ENCODE measurements at places on chromosomes 16 and 17.

DNA sequence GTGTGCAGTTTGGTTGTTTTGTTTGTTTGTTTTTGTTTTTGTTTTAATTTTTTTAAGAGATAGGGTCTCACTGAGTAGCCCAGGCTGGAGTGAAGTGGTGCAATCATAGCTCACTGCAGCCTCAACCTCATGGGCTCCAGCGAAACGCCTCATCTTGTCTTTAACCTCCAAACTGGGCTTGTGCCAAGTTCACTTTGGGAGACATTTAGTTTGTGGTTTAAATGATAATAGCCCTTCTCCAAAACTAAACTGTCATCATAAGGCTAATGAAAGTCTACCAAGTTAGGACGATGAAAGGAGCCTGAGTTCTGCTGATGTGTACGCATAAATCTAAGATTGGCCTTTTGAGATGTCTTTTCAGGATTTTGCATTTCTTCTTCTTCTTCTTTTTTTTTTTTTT, 6.5 kb upstream of the CARD14 start:
- no peak for DNase-seq

- no peak for DNase-seq
Measured at GRCh38 chr17:69480245-69480644, 65.7 kb downstream of the MAP2K6 start.

GRCh38 chr16:79595231-79595641, 5.3 kb downstream of the MAF start:
- DNase-seq, result no peak

DNA sequence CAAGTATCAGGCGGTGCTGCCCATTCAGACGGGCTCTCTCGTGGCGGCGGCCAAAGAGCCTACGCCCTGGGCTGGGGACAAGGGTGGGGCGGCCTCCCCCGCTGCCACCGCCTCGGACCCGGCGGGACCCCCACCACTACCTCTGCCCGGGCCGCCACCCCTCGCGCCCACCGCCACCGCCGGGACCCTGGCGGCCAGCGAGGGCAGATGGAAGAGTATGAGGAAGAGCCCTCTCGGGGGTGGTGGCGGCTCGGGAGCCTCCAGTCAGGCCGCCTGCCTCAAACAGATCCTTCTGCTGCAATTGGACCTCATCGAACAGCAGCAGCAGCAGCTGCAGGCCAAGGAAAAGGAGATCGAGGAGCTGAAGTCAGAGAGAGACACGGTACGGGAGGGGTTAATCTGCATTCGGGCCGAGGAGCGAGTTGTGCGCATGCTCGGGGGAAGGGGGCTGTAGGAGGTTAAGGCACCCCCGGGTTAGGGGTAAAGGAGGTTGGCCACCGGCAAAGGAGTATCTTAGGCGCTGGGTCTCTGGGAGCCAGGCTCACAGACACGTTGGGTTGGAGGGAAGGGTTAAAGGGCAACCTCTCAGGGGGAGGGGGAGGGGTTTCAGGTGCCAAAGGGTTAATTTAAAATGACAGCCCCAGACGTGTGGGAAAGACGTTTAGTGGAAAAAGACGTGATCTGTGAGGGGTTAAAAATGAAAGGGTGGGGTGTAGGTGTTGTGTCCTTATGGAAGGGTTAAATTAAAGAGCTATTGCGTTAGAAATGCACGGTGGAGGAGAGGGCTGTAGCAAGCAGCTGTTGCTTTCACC, 1.4 kb downstream of the MSL1 start:
- DNase-seq, result no peak

- peak; percentile 84 for DNase-seq
Measured at GRCh38 chr16:75263291-75263962, 12.0 kb upstream of the BCAR1 start.

DNA sequence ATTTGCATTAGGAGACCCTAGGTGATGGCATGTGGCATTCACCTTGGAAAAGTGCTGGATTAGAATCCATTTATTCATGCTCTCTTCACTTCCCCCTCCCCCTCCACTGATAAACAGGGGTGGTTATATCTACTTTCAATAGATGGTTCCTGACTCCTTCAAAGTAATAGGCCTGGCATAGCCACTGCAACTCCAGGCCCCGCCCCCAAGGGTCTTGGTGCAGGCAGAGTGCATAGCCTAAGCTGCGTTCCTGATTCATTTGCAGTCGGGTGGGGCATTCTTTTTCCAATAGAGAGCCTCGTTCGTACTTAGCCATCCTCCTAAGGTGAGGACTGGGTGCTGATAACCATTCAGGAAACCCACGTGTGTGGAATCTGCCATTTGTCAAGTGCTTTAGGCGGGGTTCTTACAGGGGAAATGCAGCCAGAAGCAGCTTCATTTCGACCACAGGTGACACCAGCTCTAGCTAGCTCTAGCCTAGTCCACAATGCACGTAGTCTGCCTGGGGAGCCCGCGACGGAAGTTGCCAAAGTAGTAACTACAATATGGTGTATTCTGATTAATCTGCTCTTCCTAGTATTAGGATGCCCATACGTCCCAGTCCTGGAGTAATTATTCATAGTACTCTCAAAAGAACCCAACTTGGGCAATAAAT, 11.1 kb downstream of the UBE2O start:
- DNase-seq, result no peak

DNA sequence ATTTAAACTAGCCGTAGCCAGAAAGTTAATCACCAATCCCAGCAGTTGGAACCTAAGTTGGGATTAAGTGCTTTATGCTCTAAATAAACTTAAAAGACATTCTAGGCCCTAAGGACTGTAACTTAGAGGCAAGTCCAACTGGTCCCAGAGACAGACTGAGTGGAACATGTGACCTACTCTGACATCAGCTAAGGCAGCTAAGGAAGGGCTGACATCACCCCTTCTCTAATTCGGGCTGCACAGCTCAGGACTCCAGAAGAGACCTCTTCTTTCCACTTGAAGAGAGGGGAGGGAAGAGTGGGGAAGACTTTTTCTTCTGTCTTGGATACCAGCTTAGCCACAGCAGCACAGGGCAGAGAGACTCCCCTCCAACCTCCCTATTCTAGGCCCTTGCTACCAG, 565.2 kb downstream of the CDH8 start:
- DNase-seq, result no peak

DNA sequence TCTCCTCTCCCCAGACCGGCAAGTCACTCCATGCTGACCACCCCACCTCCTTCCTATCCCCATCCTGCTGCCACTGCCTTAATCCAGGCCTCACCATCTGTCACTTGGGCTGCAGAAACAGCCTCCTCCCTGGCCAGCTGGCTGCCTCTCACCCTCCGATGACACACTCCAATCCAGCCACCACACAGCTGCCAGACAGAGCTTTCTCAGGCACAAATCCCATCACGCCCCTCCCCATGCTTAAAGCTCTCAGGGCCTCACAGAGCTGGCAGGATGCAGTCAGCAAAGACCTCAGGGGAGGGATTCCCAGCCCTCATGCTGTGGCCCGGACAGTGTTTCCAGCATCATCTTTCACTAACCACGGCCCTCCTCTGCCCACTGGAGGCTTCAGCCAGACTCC, 13.7 kb downstream of the CAMKK1 start:
- no peak for DNase-seq

- DNase-seq, result no peak
Measured at GRCh38 chr17:864315-864714, 82.2 kb downstream of the MRM3 start.

DNA sequence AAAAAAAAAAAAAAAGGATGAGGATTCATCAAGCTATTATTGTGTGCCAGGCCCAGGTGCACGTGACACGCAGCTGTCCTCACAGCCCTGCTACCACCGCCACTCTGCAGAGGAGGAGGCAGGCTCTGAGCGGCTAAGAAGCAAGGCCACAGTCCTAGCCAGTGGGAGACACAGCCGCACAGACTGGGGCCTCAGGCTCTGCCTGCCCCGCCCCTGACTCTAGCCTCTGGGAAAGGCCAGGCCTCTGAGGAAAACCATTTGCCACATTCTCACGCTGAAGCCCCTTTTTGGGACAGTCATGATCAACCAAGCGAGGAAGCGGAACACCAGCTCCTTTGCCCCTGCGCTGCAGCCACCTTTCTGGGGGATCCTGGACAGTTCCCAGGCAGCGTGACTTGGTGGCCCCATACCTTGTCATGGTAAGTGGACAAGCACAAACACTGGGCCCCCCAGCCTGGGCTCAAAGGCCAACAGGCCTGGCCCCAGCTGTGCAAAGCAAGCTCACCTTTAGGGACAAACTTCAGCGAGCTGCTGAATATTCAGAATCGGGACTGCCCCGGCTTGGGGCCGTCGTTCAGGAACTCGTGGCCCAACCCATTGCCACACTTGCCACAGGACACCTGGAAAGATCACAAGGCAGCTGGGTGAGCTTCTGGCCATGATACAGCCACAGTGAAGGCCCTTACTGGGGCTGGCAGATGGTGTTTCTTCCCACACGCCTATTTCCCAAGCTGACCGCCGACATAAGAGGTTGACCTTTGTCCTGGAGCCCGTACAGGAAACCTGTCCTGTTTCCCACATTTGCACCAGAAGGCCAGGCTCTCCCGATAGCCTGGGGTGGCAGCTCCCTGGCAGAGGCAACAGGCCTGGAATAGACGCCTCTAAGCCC, 2.5 kb downstream of the MSRB1 start:
- no peak for DNase-seq

- no peak for DNase-seq
Measured at GRCh38 chr17:66397486-66397885, 95.1 kb downstream of the PRKCA start.

DNA sequence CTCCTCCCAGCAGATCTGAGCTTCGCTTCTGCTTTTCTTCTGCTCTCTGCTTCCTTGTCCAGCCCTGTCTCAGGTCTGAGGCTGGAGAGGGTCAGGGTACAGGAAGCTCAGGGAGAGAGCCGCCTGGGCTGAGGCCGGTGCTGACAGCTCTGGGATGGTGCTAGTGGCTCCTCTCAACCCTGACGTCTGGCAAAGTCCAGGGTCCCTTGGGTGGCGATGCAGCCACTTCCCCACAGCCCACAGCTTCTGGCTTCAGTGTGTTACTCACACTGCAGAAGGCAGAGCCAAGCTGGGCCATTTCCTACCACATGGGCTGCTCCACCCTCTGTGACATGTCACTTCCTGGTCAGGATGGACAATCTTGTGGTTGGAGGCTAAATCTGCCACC, at the start of gene CD300C:
Gene CD300C (minus strand): TSS at position 273 of the 388 bp plus-strand sequence. CDS start 333 bp downstream, outside the sequence.
- DNase-seq, result peak; percentile 35

GRCh38 chr17:66417300-66417719, 114.9 kb downstream of the PRKCA start:
- no peak for DNase-seq

- DNase-seq, result no peak
Measured at GRCh38 chr16:74249254-74249653, 47.4 kb upstream of the PSMD7 start.

DNA sequence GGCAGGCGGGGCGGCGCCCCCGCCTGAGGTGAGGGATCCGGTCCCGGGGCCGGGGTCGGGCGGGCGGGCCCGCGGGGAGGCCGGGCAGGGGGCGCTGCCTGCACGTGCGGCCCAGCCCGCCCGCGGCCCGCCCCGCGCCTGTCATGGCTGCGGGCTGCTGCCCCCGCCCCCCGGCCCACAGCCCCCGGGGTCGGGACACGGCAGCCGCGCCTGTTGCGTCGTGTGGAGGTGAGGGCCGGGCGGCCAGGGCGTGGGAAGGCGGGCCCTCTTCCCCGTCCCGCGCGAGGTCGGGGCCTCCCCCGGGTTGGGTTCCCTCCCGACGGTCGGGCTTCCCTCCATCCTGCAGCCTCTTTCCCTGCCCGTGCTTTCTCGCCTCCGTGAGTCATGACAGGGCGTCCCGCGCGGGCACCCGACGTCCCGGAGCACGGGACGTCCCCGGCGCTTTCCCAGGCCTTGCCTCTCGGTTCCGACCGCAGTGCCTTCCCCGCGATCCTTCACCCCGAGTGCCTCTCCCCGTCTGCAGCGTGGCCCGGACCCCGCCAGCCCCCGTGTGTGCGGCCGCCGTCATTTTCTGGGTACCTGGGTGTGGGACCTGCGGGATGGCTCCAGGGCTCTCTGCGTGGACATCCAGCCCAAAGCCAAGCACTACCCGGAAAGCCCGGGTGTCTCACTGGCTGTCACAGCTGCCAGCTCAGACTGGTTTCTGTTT, 76.7 kb downstream of the CHD9 start:
- DNase-seq, result peak; percentile 65

GRCh38 chr17:3553419-3554401, 3.9 kb downstream of the TRPV3 start:
- DNase-seq, result no peak

GRCh38 chr17:82565551-82565950, 46.0 kb downstream of the FOXK2 start:
- DNase-seq, result no peak

- DNase-seq, result no peak
Measured at GRCh38 chr17:65204001-65204400, 66.8 kb downstream of the RGS9 start.

GRCh38 chr16:83948914-83949723, 3.9 kb upstream of the OSGIN1 start:
- no peak for DNase-seq

GRCh38 chr17:65385726-65386125, 175.7 kb downstream of the AXIN2 start:
- no peak for DNase-seq

GRCh38 chr17:72122765-72123529, 2.1 kb downstream of the SOX9 start:
- DNase-seq, result no peak

GRCh38 chr16:11964761-11965551, at the start of gene TNFRSF17:
Gene TNFRSF17, plus strand, starts transcription at chr16:11965210. Its CDS starts 115 bp downstream, at chr16:11965325.
- no peak for DNase-seq

DNA sequence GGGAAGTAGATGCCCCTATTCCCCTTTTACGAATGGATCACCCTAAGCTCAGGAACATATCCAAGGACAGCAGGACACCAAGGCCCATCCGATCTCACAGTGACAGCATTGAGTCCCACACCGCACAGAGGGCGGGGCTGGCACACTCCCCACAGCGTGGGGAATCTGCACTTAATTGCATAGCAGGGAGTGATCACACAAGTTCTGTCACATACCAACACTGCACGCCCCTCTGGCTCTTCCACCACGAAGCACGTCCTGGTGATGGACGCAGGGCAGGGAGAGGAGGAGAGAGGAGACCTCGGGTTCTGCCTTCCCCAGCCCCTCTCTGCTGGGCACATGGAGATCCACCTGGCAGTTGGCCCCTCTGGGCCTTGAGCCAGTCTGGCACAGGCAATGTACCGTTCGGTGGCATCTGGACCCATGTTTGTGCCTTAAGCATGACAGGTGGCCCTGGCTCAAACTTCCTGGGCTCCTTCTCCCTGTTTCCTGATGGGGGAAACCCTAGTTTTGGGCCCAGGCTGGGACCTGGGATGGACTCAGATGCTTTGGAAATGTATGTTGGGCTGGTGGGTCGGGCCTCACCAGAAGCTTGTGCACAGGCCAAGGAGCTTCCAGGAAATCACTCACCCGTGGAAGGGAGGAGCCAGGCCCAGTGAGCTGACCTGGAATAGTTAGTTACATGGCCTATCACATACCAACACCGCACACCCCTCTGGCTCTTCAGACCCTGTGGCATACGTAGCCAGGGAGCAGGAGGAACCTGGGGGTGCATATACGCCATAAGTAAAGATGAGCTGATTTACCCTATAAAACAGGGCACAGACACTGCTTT, 35.1 kb upstream of the CREBBP start:
- DNase-seq, result no peak

All from lower leg skin (tissue), 4 donors.